ENCODE measurements at places on chromosomes 7 and 10.

GRCh38 chr10:112137154-112137987 lies 46.2 kb downstream of the GPAM start:
- DNase-seq = peak; percentile 22

DNA sequence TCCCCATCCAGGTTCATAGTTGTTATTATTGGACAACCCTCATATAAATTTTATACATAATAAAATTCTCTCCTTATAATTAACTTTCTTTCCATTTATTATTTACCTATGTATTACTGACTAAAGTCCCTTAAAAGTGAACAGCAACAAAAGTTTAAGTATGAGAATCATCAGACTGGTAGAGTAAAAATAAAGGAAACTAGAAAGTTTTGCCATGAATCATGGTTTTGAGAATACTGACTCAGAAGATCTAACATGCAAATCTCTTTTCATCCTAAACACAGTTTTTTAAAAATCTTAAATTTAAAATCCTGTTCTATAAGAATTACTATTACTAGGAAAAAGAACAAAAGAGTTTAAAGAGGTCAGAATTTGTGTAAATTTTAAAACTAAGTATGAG lies 32.1 kb downstream of the HERC4 start:
- DNase-seq = no peak

DNA sequence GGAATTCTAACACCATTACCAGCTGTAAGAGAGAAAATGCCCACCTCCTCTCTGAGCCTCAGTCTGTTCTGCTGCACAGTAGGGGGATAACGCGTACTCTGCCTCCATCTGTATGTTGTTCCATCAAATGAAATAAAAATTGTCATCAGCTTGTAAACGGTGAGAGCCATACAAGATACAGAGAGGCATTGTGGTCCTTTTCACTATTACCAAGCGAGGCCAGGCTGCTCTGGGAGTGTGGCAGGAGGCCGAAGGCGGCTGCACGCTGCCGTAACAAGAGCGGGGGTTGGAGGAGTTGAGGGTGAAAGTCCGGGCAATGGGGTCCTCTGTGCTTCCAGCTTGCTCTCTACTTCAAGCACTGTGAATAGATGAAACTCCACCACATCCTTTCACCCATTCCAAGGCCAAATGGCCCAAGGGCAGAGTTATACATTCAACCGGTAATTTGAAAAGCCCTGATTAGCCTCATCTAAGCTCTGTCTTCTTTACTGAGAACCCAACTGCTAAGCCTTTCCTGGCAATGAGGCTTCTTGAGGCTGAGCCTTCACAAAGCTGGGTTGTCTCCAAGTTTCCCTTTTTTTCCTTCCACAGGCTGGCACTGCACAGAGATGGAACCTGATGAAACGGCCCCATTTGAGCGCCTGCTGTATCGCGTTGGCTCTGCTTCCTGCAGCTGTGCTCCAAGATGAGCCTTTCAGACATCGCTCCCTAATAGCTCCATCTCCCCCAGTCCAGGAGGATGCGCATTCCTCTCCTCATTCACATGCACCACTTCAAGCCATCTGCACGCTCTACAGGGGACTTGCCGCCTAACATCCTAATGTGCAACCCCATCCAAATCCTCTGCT lies 47.2 kb downstream of the PYROXD2 start:
- DNase-seq = no peak

DNA sequence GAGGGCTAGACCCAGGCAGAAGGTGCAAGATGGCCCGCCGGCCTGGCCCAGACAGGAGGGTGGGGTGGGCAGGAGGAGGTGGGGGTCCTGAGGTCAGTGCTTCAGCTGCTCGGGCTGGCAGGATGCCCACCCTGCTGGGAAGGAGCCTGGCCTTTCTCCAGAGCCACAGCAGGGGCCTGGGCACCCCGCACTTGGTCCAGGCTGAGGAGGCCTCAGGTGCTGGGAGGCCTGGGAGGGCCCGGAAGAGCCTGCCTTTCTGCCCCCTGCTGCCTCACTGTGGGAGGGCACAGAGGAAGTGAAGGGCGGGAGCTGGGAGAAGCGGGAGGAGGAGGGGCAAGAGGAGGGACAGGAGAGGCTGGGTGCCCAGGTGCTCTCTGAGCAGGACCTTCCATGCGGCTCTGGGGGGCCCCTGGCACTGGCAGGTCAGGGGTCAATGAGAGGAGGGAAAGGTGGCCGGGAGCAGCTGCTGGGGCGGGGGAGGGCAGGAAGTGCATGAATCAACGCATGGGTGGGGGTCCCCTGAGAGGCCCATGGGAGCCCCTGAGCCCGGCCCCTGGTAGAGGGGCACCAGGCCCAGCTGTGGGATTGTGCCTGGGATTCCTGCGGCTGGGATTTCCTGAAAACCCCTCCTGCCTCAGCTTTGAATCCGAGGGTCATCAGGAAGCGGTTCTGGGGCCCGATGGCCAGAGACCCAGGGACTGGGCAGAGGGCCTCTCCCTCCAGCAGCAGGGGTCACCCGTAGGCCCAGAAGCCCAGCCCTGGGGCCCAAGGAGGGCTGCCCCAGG lies 49.9 kb downstream of the PWWP2B start:
- DNase-seq = peak; percentile 82

DNA sequence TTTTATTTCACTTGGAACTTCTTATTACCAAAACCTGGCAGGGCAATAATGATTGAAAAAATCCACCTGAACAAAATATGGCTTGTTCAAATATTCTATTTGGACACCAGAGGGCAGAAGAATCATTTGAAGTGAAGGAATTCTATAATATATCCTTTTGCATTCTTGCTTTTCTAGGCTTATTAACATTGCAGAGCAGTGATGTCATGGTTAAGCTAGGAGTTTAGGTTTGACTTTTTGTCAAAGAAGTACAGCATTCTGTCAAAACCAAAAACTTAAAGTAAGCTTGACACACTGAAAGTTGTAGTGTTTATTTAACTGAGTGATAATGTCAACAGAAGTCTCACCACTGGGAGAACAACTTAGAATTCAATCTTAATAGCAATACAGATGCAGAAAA lies 156.0 kb downstream of the SEMA3D start:
- peak; percentile 31 for DNase-seq

DNA sequence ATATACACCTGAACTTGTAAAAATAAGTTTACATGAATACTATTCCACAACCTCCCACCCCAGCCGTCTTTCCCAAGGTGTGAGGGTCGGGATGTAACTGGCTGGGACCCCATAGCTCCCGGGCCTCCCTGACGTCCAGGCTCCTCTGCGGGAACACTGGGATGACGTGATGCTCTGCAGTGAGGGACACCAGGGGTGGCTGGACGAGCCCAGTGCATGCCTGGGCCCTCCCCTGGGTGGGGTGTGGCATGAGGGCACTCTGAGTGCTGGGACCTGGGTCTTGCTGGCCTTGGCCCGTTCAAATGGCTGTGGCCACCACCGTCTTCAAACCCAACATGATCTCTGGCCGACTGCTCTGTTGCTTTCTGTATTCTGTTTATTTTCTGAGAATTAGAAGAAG lies 182.4 kb downstream of the DNAJB6 start:
- no peak for DNase-seq

DNA sequence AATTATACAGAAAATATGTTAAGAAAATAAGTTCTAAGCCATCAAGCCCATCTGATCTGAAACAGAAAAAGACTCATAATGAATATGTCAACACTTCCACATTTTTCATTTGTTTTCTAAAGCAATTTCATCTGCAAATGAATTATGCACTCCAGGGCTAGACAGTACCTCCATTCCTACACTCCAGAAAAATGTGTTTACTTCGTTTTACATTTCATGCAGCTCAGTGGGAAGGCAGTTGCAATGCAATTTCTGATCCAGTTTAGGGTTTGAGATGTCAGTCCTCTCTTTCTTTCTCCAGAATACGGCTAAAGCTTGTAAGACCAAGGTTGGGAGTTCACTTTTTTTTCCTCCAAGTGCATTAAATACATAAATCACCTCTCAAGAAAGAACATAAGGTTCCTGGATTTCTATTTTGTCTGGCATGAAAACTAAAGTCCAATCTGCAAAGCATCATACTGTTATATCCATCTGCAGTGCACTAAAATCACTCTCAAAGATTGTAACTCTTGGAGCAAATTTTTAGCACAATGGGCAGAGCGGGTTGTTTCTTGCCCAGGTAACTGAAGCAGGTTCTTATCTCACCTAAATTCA lies 348.8 kb upstream of the C7orf33 start:
- DNase-seq = no peak

GRCh38 chr10:131896403-131896802 lies 4.4 kb upstream of the PPP2R2D start:
- no peak for DNase-seq

DNA sequence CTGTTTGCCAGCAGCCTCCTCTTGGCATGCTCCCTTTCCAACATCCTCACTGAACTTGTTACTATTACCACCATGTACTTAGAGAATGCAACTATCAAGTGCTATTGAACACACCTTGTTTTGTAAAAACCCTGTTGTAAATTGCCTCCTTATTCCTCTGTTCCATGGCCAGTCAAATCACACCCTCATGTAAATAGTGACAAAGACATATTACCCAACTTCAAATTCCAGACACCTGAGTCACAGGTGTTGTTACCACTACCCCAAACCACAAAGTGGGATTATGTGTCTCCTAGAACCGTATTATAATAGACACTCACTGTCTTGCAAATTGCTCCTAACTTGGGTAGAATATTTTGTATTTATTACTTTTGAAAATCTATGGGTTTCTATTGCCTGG lies 263.2 kb upstream of the C7orf33 start:
- no peak for DNase-seq

DNA sequence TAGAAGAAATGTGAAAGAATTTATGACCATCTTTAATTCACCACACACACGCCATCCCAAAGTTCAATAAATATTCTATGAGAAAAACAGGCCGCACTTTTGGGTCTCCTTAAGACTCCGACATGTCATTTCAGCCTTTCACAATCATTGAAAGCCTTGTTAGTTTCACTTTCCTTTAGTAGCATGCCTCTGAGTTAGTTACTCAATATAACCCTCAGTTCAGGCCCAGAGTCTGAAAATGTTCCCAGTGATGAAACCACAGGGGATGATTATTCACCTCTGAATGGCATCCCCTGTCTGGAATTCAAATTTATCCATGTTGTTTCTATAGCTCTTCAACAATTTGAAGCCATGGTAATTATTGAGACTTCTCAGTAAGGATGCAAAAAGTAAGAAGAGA lies 278.1 kb upstream of the NRP1 start:
- no peak for DNase-seq

DNA sequence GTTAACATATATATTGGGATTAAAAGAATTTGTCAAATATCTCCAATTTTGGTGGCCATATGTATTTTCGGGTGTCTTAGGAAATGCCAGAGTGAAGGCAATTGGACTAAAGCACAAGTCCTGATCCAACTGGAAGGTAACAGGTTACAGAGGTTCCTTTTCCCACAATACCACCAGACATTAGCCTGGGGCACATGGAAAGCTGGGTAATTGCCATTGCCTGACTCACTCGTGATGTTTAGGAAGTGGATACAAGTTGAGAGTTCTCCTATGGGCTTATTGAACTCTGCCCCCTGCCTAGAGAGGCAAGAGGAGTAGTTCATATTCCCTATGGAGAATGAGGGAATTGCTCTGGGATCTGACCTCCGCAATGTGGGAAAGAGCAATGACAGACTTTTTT lies 5.7 kb downstream of the DNAH11 start:
- DNase-seq = no peak

GRCh38 chr7:121307021-121307574 lies 21.7 kb upstream of the WNT16 start:
- no peak for DNase-seq

DNA sequence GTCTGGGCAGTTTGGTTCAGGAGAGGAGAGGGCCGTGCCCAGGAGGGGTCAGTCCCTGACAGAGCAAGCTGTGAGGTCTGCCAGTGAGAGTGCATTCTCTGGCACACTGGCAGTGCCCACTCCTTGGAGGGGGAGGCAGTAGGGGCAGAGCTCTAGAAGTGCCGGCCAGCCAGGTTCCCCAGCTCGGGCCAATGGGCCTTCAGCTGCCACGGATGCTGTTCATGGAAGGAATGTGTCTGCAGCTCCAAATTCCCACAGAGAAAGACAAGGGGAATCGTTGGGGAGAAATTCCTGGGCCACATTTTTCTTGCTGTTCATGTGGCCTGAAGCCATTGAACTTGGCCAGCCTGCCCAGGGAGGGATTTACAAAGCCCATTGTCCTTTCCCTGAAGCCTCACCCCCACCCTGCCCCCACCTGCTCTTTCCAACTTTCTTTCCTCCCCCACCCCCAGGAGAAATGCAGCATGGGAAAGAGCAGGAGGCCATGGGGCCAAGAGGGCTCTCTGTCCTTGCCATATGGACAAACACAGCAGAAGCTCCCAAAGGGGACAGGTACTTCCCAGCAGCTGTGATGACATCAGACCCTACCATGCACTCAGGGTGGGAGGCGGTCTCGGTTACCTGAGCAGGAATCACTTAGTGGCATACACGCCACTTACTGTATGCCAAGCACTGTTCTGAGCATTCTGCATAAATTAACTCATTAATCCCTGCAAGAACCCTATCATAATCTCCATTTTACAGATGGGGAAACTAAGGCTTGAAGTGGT lies 70.7 kb downstream of the ARHGAP22 start:
- DNase-seq = no peak

- no peak for DNase-seq
These were observed 917.0 kb downstream of the TYW1 start for GRCh38 chr7:67913604-67914003.

DNA sequence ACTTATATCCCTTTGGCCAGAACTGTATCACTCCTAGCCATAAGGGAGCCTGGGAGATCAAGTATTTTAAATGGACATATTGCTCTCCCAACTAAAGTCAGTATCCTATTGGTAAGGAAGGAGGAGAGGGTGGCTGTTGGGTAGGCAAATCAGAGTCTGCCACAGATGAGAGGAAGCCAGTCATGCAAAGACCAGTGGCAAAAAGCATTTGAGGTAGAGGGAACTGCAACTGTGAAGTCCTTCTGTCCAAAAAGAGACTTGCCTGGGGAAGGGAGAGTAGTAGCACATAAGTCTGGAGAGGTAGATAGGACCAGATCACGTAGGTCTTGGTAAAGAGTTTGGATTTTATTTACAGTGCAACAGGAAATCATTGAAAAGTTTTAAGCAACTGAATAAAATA lies 8.8 kb upstream of the CCNJ start:
- no peak for DNase-seq

- DNase-seq = no peak
These were observed 25.4 kb downstream of the BTBD16 start for GRCh38 chr10:122296363-122297120.

- DNase-seq = peak; percentile 3
These were observed 127.1 kb downstream of the KMT2E start for GRCh38 chr7:105141068-105141467.

- no peak for DNase-seq
These were observed 12.2 kb downstream of the CLRN3 start for GRCh38 chr10:127880557-127880956.

DNA sequence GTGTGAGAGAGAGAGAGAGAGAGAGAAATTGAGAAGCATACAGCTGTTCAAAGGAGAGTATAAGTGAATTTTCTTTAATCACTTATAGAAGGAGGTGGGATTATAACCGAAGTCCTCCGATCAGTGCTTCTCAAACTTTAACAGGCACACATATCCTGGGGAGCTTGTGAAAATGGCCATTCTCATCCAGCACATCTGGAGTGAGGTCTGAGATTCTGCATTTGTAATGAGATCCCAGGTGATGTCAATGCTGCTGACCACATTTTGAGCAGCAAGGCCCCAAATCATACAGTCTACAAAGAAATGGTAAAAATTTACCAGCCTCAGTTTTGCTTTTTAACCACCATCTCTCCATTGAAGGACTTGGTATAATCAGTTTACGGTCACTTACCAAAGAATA lies 219.0 kb downstream of the PTEN start:
- DNase-seq = no peak

- no peak for DNase-seq
These were observed 254.8 kb downstream of the MAD1L1 start for GRCh38 chr7:1977876-1978441.

Data from COR-L47 (cell line).